Thymus (tissue), 14 donors: ENCODE measurements at places on chromosomes 3 and 15. TPM values are rescaled to one million over a fixed set of nuclear protein-coding genes. Genes with fewer than 3 reads are reported as not detected.

The TOPAZ1 gene
- under 0.01 TPM for total RNA-seq

The CEMIP gene
- total RNA-seq: 0.28 TPM

The TMC3 gene
- total RNA-seq: under 0.01 TPM

The GJD2 gene
- 0.14 TPM for total RNA-seq

The HMCES gene
- total RNA-seq: 33.2 TPM

The ST3GAL6 gene
- 16.8 TPM for total RNA-seq

The ACKR2 gene
- total RNA-seq: 0.14 TPM
